SJSA1 (cell line): ENCODE measurements at places on chromosomes 3 and 15. TPM values are rescaled to one million over a fixed set of nuclear protein-coding genes. Genes with fewer than 3 reads are reported as not detected.
A peak's percentile ranks its signal among the peaks of the same experiment; 100 is the strongest.

DNA sequence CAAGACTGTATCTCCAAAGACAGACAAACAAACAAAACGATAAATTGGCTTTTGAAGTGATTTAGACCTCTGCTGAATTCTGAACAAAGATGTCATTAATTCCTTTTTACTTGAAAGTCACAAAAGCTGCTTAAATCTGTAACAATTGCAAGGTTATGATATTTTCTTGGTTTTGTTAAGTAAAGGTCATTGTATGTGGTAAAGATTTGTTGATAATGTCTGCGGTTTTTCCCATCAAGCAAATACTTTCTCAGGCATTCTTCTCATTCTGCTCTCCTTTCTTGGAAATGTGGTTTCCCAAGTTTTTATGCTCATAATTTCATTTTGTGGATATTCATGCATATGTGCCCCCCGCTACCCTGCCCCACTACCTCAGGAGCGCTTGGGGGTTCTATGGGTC, 116.5 kb downstream of the SLMAP start:
- H3K27ac ChIP-seq = peak overlapping the region; percentile 81
- peaks cover 41% of the 10 kb centered on the region for H3K4me1 ChIP-seq
- no peak for DNase-seq
- H3K4me3 ChIP-seq = no peak overlapping the region

- no peaks in the 10 kb centered on the region for H3K4me1 ChIP-seq
- no peak overlapping the region for H3K4me3 ChIP-seq
- H3K27ac ChIP-seq = no peak overlapping the region
Measured at GRCh38 chr15:27081676-27082418, 110.9 kb downstream of the GABRG3 start.

GRCh38 chr15:101530224-101530958, 40.9 kb upstream of the PCSK6 start:
- 0 out of 2 replicates have a peak, but pooled peaks cover 5% of the 10 kb centered on the region for H3K4me1 ChIP-seq
- DNase-seq = no peak
- H3K36me3 ChIP-seq = no peaks in the 10 kb centered on the region

DNA sequence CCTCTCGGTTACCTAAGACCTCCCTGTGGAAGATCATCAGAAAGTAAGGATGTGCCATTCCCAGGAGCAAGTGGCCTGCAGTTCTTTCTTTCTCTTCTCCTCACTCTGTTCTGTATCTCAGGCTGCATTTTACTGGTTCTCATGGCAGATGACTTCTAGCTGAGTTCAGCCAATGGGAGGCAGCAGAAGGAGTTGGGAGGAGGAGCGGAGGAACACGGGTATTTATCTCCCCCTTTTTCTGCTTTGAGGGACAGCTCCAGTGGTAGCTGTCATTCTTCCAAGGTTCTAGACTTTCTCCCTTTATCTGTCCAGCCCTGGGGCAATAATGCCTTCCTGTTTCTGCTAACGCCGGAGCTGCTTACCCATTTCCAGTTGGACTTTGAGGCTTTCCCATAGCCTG, 339.9 kb downstream of the NR2F2 start:
- DNase-seq = no peak
- H3K27ac ChIP-seq = no peak overlapping the region
- no peaks in the 10 kb centered on the region for H3K27me3 ChIP-seq
- no peak overlapping the region for H3K4me3 ChIP-seq
- H3K4me1 ChIP-seq = no peaks in the 10 kb centered on the region
- H3K36me3 ChIP-seq = no peaks in the 10 kb centered on the region

- DNase-seq = no peak
- H3K27me3 ChIP-seq = no peaks in the 10 kb centered on the region
- H3K4me1 ChIP-seq = peaks cover 31% of the 10 kb centered on the region
- no peaks in the 10 kb centered on the region; the same call in 1 of the 2 replicates for H3K36me3 ChIP-seq
Measured at GRCh38 chr3:71072287-71072686, 511.2 kb downstream of the FOXP1 start.

- H3K4me1 ChIP-seq = peaks cover 10% of the 10 kb centered on the region
- no peak for DNase-seq
- no peak overlapping the region for H3K4me3 ChIP-seq
- H3K27ac ChIP-seq = no peak overlapping the region
- H3K27me3 ChIP-seq = no peaks in the 10 kb centered on the region
Measured at GRCh38 chr15:66390678-66391077, 4.0 kb downstream of the MAP2K1 start.

- H3K36me3 ChIP-seq = peaks cover 56% of the 10 kb centered on the region
- no peaks in the 10 kb centered on the region for H3K4me1 ChIP-seq
- no peak overlapping the region for H3K27ac ChIP-seq
- H3K4me3 ChIP-seq = no peak overlapping the region
- DNase-seq = no peak
Measured at GRCh38 chr3:197266331-197266730, 32.1 kb downstream of the DLG1 start.

DNA sequence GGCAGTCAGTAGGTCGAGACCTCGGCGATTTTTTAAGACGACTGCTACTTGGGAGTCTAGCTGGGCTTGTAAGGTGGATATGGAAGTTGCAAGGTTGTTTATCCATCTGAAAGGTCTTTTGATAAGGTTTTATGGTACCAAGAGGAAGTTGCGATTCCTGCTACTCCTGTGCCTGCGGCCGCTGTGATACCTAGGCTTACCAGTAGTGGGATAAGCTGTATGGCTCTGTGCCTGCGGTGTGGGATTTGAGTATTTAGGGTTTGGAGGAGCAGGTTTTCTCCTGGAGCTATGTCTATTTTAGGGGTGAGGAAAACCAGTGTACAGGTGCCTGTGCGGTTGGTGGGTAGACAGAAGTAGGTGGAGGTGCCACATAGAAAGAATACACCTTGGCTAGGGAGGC, 1059.8 kb downstream of the SI start:
- H3K36me3 ChIP-seq = no peaks in the 10 kb centered on the region
- DNase-seq = no peak
- no peaks in the 10 kb centered on the region for H3K4me1 ChIP-seq
- no peak overlapping the region for H3K27ac ChIP-seq

DNA sequence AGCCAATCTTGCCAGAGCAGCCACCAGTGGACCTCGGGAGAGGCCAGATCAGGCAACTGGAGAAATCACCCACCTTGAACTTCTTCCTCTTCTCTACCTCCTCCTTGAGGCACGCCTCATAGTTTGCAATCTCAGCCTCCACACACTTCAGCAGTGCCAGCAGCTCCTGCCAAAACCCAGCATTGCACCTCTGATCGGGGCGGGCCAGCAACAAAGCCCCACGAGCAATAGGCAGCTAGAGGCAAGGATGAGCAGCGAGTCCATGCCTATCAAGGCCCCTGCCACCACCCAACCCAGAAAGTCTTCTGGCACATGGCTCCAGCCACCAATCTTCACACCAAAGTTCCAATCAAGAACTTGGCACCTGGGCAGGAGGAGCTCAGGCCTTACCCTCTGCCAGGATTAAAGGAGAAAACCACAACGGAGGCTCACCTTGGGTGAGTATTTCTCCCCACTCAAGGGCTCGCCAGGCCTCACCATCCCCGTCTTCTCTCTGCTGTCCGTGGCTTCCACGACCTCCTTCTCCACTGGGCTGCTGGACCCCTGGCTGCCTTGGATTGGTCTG, 42.1 kb downstream of the SEMA3G start:
- no peak for DNase-seq
- H3K27me3 ChIP-seq = no peaks in the 10 kb centered on the region
- H3K4me3 ChIP-seq = no peak overlapping the region
- H3K36me3 ChIP-seq = peaks cover 74% of the 10 kb centered on the region

GRCh38 chr15:25249236-25250010, 189.4 kb downstream of the UBE3A start:
- H3K4me1 ChIP-seq = no peaks in the 10 kb centered on the region
- H3K4me3 ChIP-seq = no peak overlapping the region
- DNase-seq = no peak
- no peak overlapping the region for H3K27ac ChIP-seq
- H3K27me3 ChIP-seq = no peaks in the 10 kb centered on the region

GRCh38 chr3:121202573-121202972, 294.6 kb downstream of the STXBP5L start:
- H3K4me3 ChIP-seq = no peak overlapping the region
- H3K4me1 ChIP-seq = no peaks in the 10 kb centered on the region
- DNase-seq = no peak
- no peaks in the 10 kb centered on the region for H3K27me3 ChIP-seq

GRCh38 chr3:180871901-180872300, 40.6 kb upstream of the FXR1 start:
- peaks cover 5% of the 10 kb centered on the region; the same call in 1 of the 2 replicates for H3K4me1 ChIP-seq
- peak overlapping the region; percentile 47 for H3K27ac ChIP-seq
- no peaks in the 10 kb centered on the region for H3K36me3 ChIP-seq
- DNase-seq = no peak
- H3K4me3 ChIP-seq = no peak overlapping the region
- H3K27me3 ChIP-seq = no peaks in the 10 kb centered on the region

GRCh38 chr15:38622304-38622703, 57.7 kb upstream of the RASGRP1 start:
- H3K27ac ChIP-seq = no peak overlapping the region
- no peaks in the 10 kb centered on the region for H3K4me1 ChIP-seq
- no peak overlapping the region for H3K4me3 ChIP-seq

Gene ARF4
- total RNA-seq = 242 and 283 TPM in 2 replicates

Gene GPR149
- not detected in 2 replicates for total RNA-seq

Gene FBXL22
- 0.18 and 2.1 TPM in 2 replicates for total RNA-seq

Gene NR2E3
- not detected in 2 replicates for total RNA-seq
